ENCODE measurements at places on chromosomes 16 and 17.

- H3K27ac ChIP-seq: no peak overlapping the region
- DNase-seq: no peak
- no peak overlapping the region for H3K4me3 ChIP-seq
- peaks cover 27% of the 10 kb centered on the region for H3K4me1 ChIP-seq
These were observed 14.6 kb downstream of the KCTD2 start for GRCh38 chr17:75061618-75062017.

GRCh38 chr17:53722407-53722806 is 100.3 kb upstream of the KIF2B start:
- H3K27me3 ChIP-seq: no peaks in the 10 kb centered on the region
- H3K4me3 ChIP-seq: no peak overlapping the region
- H3K4me1 ChIP-seq: no peaks in the 10 kb centered on the region
- no peak overlapping the region for H3K27ac ChIP-seq

GRCh38 chr16:66481081-66481942 is 54.2 kb downstream of the BEAN1 start:
- H3K4me3 ChIP-seq: no peak overlapping the region
- no peak for DNase-seq
- H3K27ac ChIP-seq: no peak overlapping the region
- H3K4me1 ChIP-seq: peaks cover 21% of the 10 kb centered on the region
- H3K36me3 ChIP-seq: no peaks in the 10 kb centered on the region

DNA sequence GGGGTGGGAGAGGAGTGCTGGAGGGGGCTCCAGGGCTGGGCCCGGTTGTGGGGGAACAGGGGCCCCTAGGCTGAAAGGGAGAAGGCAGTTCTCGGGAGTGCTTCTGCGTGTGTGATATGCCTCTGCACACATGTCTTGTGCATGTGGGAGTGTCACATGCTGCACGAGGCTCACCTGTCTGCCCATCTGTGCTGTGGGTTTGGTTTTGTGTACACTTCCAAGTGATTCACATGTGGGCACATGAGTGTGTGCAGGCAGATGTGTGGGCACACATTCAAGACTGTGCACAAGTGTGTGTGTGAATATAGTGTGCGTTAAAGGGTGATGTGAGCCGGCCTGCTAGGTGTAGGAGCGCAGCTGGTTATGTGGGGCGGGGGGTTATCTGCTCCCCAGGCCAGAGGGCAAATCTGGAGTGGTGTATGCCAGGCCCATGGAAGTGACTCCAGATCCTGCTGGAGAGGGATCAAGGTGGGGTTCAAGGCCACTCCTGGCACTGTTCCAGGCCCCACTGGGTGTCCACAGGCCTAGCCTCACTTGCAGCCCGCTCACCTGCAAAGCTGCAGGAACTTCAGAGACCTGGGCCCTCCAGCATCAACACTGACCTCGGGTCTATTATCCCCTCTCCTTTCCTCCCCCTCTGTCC is 3.8 kb upstream of the BAHCC1 start:
- DNase-seq: no peak
- H3K27me3 ChIP-seq: peaks cover 48% of the 10 kb centered on the region

Measured in activated T-helper 2 cell treated with anti-CD3 and anti-CD28 coated beads, Interferon-gamma antibody, Interleukin-2, Interleukin-4, amounts not matched to agents 10 μg/mL and 5 μg/mL and 100 μg/mL, durations not matched to agents 14 hours and 24 hours and 36 hours (primary cell).